ENCODE measurements at places on chromosomes 13 and 19.
A peak's percentile ranks its signal among the peaks of the same experiment; 100 is the strongest.

DNA sequence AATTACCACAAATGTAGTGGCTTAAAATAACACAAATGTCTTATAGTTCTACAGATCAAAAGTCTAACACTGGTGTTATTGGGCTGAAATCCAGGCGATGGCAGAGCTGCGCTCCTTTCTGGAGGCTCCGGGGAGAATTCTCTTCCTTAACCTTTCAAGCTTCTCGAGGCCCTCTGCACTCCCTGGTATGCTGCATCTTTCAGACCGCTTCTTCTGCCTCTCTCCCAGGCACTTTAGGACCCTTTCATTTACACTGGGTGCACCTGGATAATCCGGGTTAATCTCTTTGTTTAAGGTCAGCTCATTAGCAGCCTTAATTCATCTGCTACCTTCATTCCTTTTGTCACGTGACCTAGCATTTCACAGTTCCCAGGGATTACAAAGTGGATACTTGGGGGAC lies 211.3 kb upstream of the RFC3 start:
- DNase-seq: no peak

GRCh38 chr13:82791035-82791434 lies 1091.2 kb downstream of the SLITRK1 start:
- DNase-seq: no peak

- DNase-seq: no peak
These were observed 33.9 kb upstream of the CEACAM8 start for GRCh38 chr19:42628411-42629140.

GRCh38 chr13:41701676-41702075 lies 244.3 kb downstream of the RGCC start:
- DNase-seq: no peak

DNA sequence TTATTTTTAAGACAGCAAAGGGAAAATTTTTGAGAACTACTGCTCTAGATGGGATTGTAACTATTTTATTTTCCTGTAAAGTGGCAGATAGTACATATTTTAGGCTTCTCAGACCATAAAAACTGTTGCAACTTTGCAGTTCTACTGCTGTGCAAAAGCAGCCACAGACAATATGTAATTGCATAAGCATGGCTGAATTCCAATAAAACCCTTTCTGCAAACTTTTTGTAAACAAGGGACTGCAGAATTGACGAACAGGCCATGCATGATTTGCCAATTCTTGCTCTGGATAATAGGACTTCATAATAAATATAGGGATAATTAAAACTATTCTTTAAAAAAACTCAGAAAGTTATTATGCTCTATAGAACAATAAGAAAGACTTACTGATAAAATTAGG lies 149.1 kb downstream of the SLITRK5 start:
- DNase-seq: no peak

GRCh38 chr13:98221234-98221633 lies 44.2 kb upstream of the RNF113B start:
- no peak for DNase-seq

DNA sequence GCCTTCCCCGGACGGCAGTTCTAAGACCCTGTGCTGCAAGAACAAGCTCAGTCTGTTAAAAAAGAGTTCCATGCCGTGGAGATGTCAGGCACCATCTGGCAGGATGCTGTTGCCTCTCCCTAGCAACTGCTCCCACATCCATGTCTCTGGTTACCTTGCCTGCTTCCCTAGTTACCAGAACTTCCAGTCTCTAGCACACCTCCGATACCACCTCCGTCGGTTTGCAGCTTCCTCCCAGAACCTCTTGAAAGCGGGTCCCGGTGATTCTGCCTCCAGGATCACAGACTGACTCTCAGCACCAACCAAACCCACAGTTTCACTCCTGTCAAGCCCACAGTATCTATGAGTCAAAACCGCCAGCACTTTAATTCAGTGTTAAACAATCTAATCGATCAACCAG lies 55.4 kb downstream of the KCTD12 start:
- DNase-seq: no peak

DNA sequence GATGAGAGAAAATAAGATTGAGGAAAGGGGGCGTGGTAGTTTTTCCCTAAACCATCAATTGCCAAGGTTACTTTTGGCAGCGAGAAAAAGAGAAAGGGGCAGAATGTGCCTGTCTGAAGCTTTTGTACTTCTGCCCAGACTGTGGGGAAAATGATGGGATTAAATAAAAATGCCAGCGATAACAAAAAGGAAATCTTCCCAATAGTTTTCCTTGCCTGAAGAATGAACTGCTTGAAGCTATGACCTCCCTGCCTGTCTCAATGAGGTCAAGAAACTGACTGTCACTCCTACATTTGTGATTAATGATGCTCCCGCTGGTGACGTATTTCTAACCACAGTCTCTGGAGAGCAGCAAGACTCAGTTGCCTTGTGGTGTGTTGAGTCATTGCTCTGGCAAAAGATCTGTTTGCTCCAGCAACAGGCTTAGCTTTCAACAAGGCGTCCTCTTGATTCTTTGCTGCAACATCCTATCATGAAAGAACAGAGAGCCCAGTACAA lies 1051.5 kb downstream of the DIAPH3 start:
- DNase-seq: no peak

DNA sequence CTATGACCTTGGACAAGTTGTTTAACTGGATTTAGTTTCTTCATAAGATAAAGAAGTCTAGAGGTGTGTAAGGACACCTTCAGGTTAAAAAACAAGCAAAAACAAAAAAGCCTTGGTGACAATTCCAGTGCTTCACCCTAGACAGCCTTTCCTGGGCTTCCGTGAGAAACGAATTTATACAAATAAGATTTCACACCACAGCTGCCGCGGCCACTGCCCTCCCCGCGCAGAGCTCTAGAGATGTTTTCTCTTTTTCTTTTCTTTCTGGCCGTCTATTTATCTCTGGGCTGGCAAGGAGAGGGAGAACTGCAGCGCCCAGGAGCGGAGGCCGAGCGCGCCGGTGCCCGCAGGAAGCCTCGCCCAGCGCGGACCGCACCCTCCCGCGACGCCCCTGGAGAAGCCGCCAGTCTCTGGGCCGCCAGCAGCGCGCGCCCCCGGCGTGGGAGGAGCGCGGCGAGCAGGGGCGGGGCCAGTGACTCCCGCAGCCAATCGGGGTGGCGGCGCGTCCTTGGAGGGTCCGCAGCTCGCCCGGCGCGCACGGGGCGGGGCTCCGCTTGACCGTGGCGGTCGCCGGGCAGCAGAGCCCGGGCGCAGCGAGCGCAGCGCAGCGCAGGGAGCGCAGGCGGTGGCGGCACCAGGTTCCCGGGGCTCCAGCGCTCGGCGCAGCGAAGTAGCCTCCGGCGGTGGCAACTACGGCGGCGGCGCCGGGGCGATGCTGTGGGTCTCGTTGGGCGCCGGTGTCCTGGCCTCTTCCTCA lies 107.0 kb downstream of the RXFP2 start:
- DNase-seq: peak; percentile 47

GRCh38 chr19:47714339-47714738 lies 1.1 kb downstream of the EHD2 start:
- no peak for DNase-seq

DNA sequence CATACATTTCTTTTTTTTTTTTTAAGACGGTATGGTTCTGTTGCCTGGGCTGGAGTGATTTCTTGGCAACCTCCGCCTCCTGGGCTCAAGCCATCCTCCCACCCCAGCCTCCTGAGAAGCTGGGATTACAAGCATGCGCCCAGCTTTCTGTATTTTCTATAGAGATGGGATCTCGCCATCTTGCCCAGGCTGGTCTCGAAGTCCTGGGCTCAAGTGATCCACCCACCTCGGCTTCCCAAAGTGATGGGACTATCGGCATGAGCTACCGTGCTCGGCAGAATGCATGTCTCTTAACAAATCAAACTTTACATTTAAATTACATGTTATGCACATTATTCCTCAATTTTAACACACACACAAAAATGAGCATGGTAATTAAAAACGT lies 1.2 kb downstream of the NDUFA13 start:
- no peak for DNase-seq

DNA sequence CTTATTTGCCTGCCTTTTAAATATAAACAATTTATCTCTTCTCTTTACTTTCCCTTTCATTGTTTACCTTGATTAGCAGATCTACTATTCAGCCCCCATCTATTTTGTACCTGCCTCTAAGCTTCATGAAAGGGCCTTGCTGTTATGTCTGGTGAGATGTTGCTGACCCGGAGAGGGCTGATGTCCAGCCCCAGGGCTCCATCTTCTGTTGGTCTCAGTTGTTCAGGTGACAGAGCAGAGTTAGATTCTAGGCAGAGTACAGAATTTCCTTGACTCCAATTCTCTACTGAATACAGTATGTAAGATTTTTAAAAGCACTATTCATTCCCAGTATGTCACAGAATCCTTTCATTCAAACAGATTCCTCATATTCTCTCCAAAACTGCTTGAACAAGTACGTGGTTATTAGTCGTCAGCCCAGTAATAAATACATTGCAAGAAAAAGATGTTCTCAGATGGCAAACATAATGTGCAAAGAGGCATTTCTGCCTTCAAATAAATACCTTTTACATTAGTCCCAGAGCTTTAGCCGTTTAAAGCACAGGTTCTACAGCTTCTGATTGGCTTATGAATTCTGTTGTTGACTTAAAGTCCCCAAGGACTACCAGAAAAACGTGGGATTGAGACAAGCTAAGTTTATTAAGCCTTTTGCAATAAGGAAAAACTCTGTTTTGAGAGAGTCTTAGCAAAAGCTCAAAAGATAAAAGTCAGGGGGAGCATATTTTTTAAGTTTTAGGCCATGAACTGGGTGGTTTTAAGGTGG lies 159.1 kb downstream of the GPC5 start:
- no peak for DNase-seq

DNA sequence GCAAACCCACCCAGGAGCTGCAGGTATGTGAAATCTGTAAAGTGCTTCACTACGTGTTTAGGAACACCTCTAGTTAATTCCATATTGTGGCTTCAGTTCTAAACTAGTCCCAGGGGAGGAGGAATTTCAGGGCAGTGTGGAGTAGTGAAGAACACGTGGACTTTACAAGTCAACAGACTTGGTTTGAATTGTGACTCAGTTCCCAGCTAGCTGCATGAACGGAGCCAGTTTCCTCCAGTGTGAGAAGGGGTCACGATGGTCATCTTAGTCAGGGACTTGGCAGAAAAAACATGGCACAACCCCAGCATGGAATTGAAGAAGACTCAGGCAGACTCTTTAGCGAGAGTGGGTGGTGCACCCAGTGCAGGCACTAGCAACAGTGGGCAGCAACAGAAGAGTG lies 175.7 kb upstream of the UBL3 start:
- no peak for DNase-seq

DNA sequence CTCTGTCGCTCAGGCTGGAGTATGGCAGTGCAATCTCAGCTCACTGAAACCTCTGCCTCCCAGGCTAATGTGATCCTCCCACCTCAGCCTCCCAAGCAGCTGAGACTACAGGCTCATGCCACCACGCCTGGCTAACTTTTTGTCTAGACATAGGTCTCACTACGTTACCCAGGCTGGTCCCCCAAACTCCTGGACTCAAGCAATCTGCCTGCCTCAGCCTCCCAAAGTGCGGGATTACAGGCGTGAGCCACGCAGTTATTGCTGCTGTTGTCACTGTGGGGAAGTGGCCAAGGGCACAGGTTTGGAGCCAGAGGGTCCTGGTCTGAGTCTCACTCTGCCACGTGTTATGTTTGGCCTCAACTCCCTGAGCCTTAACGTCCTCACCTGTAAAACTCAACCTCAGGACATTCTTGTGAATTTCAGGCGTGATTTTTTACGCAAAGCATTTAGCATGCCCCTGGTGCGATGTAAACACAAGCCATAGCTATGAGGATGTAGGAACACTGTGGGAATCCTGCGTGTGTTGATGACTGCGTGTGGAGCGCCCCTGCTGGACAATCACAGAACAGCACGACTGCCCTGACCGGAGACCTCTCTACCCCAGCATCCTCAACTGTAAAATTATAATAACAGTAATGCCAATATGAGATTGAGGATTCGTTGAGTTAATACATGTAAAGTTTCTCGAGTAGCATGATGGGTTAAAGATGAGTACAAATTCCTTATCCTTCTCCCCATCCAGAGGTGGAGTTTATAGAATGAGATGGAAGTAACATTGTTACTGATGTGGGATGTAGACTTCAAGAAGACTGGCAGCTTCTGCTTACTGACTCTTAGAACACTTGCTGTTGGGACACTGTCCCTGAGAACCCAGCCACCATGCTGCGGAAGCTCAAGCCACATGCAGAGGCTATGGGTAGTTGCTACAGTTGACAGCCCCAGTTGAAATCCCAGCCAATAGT lies 41.8 kb upstream of the PNMA8B start:
- DNase-seq: peak; percentile 38

GRCh38 chr13:102977471-102977870 lies 88.7 kb downstream of the SLC10A2 start:
- no peak for DNase-seq

DNA sequence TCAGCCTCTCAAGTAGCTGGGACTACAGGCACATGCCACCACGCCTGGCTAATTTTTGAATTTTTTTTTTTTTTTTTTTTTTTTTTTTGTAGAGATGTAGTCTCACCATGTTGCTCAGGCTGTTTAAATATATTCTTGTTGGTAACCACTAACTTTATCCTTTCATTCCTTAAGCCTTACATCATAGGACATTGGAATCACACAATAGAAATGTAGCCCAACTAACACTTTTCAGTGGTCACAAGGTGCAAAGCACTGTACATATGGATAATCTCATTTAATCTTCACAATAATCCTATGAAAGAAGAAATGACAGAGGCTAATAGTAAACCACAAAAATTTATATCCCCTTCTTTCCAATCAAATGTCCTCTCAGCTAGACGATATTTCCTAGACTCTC lies 417.8 kb upstream of the DACH1 start:
- DNase-seq: no peak

- no peak for DNase-seq
These were observed 67.2 kb downstream of the HSPH1 start for GRCh38 chr13:31094331-31095015.

DNA sequence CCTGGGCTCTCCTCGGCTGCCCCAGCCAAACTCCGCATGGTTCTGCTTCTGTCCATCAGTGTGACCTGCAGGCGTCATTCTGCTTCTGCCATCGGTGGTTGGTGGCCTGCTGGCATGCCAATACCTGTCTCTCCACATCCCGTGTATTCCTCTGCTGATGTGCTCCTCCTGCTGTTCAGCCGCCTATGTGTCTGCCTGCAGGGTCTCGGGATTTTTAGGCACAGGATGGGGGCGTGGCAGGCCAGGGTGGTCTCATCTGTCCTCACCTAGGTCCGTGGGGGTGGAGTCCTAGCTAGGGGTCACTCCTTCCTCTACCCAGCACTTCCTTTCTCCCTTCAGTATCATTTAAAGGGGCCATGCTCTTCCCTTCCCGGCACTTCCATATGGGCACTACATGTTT lies 33.0 kb upstream of the SGCG start:
- DNase-seq: no peak

- no peak for DNase-seq
These were observed 5.7 kb upstream of the DIAPH3 start for GRCh38 chr13:60169239-60170031.

DNA sequence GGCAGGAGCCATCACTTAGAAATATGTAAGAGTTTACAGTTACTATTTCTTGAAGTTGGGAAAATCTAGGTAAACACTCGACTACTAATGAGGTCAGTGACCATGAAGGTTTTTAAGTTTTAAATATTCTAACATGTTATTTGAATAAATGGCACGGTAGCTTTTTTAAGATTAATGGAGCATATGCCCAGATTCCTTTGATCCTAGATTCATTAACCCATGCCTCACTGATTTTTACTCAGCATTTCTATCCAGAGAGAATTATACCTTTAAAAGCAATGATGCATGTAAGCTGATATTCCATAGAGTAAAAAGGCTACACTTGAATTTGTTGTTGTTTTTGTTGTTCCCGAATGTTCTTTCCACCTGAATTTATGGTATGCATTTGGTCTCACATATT lies 541.4 kb downstream of the DACH1 start:
- no peak for DNase-seq

All from stimulated activated CD8-positive, alpha-beta memory T cell treated with anti-CD3 and anti-CD28 coated beads, Interleukin-4, amount 100 ng/mL, for 1 hour (primary cell).